ENCODE measurements at places on chromosomes 7 and 10.
A peak's percentile ranks its signal among the peaks of the same experiment; 100 is the strongest.

GRCh38 chr10:24047176-24047575 lies 161.8 kb upstream of the KIAA1217 start:
- DNase-seq: no peak

- no peak for DNase-seq
These were observed 154.0 kb upstream of the KLF14 start for GRCh38 chr7:130887957-130888371.

DNA sequence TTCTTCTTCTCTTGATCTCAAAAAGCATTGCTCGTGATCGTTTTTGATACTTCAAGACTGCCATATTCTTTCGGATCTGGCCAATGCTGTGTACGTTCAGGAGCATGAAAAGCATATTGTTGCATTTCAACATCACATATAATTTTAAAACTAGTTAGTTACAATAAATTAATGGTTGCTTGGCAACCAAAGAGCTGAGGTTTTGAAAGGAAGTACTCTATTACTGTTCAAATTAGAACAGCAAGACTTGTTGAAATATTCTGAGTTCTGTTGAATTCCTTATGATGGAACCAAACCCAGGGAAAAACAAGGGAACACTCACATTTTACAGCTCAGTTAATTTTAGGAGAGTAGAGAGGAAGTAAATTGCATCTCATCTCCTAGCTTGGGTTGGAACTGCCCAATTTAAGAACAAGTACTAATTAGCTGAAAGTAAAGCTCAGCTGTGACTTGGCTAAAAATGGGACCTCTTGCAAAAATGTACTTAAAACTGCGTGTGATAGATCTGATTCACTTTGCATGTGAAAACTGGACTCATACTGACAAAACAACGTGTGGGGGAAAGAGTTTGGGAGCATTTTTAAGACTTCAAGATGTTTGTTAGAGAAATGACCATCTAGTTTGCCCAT lies 21.2 kb downstream of the OR9A2 start:
- DNase-seq: no peak

GRCh38 chr10:77504873-77505257 lies 132.7 kb downstream of the KCNMA1 start:
- DNase-seq: no peak

DNA sequence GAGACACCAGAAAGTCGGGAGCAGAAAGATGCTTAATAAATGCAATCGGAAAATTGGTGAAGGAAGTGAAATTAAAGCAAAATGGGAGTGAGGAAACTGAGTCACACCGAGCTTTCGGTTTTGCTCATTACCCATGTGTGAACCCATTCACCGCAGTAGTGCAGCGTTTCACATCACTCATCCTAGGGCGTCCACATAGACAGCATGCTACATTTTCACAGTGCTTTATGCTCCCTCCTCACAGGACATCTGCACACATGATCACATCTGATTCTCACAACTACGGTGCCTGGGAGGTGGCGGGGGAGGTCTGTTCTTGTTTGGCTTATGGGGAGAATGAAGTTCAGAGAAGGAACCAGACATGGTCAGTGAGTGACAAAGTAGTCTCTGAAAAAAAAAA lies 36.6 kb upstream of the ATP6V0A4 start:
- DNase-seq: no peak

DNA sequence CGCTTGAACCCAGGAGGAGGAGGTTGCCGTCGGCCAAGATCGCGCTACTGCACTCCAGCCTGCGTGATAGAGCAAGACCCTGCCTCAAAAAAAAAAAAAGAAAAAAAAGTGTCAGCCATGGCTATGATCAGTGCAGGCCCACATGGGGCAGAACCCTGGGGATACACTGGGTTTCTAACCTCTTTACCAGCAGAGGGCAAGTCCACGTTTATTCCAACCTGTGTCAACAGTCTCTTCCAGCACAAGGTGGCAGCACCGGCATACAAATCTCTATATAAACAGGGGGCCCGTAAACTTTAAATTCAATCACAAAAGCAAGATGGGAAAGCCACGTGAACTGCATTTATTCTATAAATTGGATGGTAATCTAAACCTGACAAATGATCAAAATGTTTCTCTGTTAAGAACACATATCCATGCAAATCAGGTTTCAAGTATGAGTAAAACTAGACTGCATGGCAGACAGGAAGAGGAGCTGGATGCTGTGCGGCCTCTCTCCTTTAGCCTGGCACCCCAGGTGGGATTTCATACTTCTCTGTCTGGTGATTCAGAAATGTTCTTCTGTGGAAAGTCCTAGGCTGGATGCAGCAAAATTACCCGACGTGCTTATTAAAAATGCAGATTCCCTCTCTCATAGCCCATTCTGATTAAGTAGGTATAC lies 60.0 kb upstream of the STEAP1B start:
- no peak for DNase-seq

- DNase-seq: no peak
These were observed 714.1 kb upstream of the COBL start for GRCh38 chr7:52030722-52031121.

GRCh38 chr7:141355032-141355431 lies 196.2 kb upstream of the AGK start:
- DNase-seq: no peak

GRCh38 chr10:34815185-34816084 lies at the start of gene PARD3:
PARD3 (minus strand) TSS chr10:34815296; CDS start chr10:34814995, 301 bp downstream.
- DNase-seq: no peak

GRCh38 chr7:50530766-50531165 lies 34.4 kb downstream of the DDC start:
- no peak for DNase-seq

DNA sequence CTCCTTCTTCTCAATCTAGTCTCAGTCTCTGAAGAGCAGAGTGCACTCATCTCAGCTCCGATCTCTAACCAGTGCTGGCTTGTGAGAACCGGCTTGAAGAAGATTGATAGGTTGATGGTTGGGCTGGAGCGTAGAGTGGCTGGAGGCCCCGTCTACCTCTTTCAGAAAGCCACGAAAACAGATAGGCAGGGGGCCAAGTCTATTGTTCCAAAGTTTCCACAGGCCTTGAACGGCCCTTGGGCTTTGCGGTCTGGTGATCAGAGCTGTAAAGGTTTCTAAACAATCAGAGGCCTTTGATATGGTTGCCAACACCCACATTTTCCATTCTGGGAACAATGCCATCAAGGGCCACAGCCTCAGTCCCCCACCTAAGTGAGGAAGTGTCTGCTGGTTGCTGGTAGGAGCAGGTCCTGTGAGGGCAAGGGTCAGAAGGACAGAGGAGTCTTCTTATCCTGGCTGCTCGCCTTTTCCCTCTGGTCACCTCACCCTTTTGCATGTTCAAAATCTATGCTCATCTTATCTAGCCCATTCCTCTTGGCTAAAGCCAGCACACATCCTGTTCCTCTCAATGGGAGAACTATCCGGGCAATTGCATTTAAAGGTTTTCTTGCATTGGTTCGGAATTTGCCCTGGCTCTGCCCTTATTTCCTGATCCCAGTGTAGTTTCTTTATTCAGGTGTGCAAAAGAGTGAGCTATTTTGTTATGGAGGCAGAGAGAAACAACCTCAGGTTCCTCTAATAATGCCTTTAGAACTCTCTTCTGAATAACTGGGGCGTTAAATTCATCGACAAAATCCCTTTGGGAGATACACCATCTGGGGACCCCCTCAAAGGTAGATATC lies 70.3 kb upstream of the KMT2E start:
- DNase-seq: peak; percentile 71

DNA sequence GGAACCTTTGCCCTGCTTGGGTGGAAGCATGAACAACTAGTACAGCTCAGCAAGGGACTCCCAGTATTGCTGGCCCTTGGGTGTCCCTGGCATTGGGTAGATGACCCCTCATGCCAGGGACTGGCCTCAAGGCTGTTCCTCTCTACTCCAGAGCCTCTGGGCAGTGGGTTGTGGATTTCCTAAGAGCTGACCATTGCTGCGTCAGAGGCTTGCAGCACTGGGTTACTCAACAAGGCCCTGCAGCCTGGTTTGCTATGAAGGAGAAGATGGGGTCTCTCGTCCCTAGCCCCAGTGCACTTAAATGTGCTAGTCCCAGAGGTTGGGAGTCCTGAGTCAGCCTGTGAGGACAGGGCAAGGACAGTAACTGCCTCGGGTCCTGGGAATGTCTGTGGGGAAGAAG lies 2.5 kb downstream of the VSIR start:
- no peak for DNase-seq

DNA sequence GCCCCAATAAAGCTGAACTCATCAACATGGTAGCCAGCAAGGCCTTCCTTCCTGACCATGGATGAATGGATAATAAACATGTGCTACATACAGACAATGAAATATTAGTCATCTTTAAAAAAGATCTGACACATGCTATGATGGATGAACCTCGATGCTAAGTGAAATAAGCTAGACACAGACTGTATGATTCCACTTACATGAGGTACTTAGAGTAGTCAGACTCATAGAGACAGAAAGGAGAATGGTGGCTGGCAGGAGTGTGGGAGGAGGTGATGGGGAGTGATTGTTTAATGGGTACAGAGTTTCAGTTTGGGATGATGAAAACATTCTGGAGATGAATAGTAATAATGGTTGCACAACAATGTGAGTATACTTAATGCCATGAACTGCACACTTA lies 114.1 kb upstream of the SORCS3 start:
- DNase-seq: no peak

DNA sequence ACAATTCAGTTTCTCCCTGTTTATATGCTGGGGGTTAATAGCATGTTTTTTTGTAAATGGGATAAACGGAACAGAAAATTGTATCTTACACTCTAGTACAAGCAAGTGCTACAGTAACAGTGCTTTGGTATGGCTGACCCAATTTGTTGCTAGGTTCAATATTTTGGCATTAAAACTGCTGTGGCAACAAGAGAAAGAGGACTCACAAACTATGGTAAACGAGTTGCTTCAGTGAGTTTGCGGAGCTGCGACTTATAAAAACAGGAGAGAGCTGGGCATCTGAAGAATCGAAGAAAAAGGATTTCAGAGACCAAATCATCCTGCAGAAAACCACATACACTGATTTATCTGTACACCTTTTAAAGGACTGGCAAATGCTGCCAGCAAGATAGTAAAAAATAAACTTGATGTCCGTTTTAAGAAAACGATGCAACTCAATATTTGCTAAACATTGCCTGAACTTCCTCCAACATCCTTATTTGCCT lies 2.2 kb downstream of the GLUD1 start:
- DNase-seq: no peak

- DNase-seq: no peak
These were observed 81.1 kb upstream of the PRKG1 start for GRCh38 chr10:50992972-50993766.

DNA sequence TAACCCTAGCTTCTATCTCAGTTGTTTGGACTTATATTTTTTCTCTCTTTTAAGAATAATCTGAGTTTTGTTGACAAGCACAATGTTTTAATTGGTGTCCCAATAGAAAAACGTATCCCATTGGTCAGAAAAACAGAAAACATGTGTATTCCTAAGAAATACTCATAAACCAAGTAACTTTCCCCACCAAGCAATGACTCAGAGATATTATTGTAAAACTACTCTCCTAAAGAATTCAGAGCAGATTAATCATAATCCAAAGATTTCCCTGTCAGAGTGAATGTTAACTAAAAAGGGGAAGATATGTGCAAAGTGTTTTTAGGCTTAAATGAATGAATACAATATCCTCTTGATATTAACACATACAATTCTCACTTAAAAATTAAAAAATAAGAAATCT lies 29.4 kb upstream of the MBL2 start:
- DNase-seq: no peak

DNA sequence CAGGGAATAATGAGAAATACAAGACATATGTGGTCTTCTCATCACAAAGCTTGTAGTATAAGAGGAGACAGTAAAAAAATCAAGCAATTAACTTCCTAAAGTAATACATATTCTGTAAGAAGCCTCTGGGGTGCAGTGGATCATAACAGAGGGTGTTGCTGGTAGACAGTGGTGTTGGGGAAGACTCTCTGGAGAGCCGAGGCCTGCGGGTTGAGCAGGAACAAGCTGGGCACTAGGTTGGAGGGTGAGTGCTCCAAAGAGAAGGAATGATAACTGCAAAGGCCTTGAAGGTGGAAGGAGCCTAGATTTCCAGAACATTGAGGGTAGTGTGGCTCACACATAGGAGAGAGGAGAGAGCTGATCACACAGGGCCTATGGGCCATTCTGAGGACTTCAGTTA lies 1.5 kb downstream of the GIMAP4 start:
- DNase-seq: no peak

DNA sequence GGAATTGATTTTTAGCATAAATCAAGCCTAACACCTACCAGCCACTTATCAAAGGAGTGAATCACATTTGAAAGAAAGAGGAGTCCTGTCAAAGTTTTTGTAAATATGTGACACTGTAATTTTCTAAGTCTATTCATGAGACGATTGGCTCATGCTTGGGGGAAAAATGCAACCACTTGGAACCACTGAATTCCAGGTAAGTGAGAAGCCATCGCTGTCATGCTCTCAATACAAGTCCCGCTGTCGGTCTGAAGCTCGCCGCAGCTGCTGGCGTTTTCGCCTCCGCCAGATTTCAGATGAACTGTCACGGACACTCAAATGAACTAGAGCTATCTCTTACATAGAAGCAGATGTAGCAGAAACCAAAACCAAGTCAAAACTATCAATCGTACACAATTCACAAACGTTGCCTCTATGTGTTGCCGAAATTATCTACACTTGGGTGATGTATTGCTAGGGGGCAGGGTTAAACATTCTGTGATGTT lies 279.8 kb upstream of the FZD8 start:
- DNase-seq: no peak

- DNase-seq: no peak
These were observed 33.1 kb downstream of the ZMIZ1 start for GRCh38 chr10:79101560-79102497.

GRCh38 chr10:61684894-61685507 lies 22.3 kb downstream of the CABCOCO1 start:
- no peak for DNase-seq

GRCh38 chr7:158262284-158263109 lies 325.1 kb downstream of the PTPRN2 start:
- DNase-seq: no peak

- DNase-seq: no peak
These were observed 355.3 kb downstream of the ARL4A start for GRCh38 chr7:13042605-13043236.

DNA sequence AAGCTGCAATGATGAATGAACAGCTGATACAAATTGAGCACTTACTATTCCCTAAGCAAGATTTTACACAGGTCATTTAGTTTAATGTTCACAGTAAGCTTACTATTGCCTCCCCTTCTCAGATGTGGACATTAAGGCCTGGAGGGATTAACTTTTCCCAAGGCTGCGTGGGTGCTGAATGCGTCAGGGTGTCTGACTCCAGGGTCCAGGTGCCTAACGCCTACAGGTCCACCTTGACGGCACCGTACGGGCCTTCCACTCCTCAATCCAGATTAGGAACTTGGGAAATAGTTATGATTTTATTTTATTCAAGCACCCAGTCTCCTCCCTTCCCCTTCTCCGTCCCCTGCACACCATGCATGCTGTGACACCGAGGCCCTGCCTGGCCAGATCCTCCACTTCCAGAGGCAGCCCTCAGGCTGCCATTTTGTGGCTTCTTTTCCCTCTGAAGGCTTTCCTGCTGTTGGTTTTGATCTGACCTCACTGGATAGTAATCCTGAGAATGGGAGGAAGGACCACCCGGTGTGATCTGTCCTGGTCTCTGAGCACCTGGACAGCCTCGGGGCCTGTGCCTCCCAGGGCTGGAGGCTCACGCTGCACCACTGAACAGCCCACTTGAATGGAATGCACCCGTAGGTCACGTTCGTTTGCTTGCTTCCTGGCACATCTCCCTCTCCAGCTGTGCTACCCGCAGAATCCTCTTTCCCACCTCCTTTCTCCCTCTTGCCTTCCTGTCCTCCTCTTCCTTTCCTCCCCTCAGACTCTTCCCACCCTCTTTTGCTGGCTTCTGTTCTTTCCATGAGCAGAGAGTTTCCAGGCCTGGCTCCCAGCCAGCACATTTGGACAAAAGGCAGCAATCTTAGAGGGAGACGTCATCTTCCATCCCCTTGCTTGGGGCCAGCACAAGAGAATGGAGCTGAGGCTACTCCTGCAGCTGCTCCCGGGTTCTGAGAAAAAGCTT lies 14.4 kb downstream of the DENND2A start:
- no peak for DNase-seq

Data from natural killer cell treated with Interleukin-12 subunit alpha and Interleukin-12 subunit beta and Interleukin-15 and Interleukin-18, amount 100 ng/mL, for 72 hours (primary cell).